ENCODE measurements at places on chromosomes 2 and 18.
A peak's percentile ranks its signal among the peaks of the same experiment; 100 is the strongest.

GRCh38 chr2:111919794-111920608 lies 21.6 kb downstream of the MERTK start:
- no peak for DNase-seq

DNA sequence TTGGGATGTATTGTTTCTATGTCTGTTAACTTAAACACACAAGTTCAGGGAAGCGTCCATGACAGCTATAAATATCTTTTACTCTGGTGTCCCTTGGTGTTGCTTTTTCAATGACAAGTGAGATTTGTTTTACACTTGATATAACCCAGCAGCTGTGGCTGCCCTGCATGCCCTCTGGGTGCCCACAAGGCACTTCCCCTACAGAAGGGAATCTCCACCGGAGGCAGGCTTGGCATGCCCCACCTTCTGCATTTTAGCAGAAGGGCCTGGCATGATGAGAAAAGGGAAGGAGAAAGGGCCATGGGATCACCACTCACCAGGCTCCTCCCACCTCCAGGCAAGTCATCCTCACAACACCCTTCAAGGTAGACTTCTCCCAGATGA lies 68.7 kb downstream of the TMEM247 start:
- no peak for DNase-seq

DNA sequence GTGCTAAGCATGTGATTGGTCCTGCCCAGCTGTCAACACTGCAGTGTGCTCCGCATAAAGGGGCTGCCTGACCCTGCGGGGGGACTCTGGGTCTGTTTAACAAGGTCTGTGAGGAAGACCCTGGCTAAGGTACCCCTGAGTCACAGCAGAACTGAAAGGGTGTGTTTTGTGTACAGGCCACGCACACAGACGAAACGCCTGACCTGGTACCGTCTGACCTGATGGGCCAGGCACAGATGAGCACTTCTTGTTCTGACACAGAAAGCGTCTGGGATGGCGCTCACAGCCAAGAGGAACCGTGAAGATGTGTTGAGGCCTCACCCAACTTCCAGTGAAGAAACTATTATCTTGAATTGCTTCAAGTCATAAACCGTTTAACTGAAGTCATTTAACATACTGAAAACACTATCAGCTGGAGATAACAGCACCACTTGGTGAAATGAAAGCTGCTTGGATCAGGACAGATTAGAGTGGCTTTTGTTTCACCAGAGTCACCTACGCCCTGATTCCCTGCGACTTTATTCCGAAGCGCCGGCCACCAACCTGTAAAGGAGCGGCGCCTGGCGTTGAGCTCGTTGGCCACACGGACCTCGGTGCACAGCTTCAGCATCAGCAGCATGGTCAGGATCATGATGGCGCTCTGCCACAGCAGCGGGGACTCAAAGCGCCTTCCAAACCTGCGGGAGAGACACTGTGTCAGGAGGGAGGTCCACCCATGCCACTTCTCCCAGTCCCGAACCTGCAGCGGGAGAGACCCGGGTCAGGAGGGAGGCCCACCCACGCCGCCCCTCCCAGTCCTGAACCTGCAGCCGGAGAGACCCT lies 8.5 kb downstream of the SLC66A2 start:
- no peak for DNase-seq

- no peak for DNase-seq
These were observed 43.5 kb upstream of the MSH2 start for GRCh38 chr2:47359375-47359868.

DNA sequence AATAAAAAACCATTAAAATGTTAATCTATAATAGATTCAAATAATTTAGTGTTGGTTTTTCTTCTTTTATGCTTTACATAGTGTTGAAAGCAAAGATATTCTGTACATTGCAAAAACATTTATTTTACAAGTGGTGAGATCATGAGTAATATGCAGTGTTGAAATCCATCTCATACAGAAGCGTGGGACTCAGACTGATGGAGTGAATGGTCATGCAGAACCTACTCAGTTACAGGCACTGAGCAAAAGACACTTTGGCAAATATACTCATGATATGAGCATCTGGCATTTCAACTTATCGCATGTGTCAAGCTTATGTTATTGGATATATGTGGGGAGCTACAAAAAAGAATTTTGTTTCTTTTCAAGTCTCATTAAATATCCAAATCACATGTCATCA lies 620.2 kb upstream of the NETO1 start:
- no peak for DNase-seq

DNA sequence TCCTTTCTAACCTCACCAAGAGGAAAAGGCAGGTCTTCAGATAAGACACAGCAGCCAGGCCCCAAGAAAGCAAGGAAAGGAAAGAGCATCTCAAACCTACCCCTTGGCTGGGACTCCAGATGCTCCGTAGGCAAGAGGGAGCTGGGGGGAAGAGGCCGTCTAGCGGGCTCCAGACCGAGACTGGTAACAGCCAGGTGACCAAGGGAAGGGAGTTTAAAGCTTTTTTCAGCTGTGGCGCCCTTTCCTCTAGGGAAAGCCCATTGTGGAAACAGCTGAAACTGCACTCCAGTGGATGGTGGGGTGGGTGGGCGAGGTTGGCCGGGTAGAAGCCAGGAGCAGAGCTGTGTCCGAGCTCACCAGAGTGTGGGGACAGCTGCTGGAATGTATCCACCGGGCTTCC lies 180.4 kb downstream of the KLHL29 start:
- DNase-seq = no peak

GRCh38 chr18:46470714-46471113 lies 186.3 kb downstream of the LOXHD1 start:
- DNase-seq = no peak

DNA sequence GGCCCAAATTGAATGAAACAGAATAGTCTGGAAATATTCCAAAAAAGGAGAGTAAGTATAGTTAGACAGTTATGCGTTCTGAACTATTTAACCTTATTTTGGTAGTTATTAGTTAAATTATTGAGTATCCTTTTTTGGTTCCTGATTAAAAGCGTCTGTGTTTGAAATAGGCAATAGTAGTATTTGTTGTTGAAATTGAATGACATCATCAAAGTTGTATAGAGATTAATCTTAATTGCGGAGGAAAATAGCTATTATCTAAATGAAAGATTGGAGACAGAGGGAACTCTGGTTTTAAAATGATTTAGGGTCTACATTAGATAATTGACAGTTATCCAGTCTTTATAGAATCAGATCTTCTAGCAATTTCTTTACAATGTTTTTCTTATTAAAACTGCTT lies 115.8 kb downstream of the BIRC6 start:
- DNase-seq = no peak

DNA sequence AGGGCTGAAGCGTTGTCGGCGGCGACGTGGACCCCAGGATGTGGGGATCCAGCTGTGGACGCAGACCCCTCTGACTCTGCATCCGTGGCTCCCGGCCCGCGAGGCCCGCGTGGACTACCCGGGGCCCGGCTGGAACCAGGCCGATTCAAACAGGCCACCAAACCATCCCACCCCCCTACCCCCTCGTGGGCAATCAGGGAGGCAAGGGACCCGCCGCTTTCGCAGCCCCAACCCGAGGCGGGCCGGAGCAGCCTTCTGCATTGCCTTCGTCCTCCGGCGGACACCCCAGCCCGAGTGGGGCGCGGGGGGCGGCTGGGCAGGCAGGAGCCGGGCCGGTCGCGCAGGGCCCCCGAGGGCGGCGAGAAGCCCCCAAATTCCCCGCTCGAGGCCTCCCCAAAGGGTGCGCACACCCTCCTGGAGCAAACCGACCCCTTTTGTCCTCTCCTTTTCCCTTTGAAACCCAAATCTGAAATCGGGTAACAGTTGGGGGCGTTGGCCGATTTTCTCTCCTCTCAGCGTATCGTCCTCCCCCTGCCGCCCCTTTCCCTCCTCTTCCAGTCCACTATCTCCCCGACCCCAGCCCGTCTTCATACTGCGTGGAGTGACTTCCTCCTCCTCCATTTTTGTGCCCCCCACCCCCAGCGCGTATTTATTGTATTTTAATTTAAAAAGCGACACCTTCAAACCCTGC lies 7.4 kb downstream of the SP9 start:
- peak; percentile 37 for DNase-seq

DNA sequence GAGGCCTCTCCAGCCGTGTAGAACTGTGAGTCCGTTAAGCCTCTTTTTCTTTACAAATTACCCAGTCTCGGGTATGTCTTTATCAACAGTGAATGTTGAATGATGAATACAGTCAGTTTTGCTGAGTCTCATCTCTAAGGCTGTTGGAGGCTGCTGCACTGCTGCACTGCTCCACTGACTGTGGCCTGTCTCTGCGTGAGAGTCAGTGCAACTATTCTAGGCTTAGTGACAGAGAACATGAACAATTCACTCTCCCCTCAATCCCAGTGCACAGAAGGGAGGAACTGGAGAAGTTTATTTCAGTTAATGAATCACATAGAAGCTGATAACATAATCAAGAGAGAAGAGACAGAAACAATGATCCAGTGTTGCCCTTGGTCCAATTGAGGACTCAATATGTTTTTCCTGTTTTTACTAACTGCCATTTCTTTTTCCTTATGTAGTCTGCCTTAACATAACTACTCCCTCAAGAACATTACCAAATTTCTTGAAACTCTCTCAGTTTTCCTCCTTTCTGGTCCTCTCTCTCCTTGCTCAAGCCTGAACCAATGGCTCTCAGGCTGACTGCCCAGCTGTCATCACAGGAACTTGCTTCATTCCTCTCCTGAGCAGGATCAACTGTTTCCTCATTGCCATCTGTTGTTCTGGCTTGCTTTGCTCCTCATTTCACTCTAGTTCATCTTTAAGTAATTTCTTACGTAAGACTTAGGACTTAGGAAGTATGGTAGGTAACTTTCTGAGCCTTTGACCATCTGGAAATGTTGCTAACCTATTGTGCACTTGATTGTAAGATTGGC lies 483.2 kb downstream of the METTL4 start:
- no peak for DNase-seq

DNA sequence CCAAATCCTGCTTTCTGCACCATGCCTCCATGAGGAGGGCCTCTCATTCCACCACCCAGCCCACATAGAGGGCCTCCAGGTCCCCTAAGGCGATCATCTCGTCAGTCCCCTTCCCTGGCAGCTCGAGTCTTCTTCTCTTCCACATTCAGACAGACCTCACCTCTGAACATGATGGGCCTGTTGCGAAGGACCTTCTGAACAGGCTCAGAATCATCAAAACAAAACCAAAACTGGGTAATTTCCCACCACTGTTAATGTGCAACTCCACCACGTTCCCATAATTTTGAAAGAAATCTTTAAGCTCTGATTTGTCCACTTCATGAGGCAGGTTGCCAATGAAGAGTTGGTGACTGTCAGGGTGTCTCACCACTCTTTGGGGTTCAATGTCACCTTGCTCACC lies 20.4 kb downstream of the ZRANB3 start:
- DNase-seq = no peak

DNA sequence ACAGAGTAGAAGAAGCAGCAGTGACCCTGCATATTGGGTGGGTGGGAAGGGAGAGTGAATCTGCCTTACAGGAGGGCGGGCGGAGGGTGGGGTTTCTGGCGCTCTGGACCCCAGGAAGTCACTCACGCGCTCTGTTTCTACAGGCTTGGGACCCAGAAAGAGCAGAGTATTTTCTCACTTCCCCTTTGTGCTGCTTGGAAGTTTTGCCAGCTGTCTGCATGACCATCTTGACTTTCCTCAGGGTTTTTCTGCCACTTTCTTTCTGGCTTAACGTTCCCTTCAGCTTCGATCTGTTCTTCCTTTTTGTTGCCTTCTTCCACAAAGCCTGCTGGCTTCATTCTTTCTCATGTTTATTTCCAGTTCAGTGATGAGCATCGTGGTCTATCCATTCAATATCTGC lies 383.1 kb downstream of the GALR1 start:
- no peak for DNase-seq

DNA sequence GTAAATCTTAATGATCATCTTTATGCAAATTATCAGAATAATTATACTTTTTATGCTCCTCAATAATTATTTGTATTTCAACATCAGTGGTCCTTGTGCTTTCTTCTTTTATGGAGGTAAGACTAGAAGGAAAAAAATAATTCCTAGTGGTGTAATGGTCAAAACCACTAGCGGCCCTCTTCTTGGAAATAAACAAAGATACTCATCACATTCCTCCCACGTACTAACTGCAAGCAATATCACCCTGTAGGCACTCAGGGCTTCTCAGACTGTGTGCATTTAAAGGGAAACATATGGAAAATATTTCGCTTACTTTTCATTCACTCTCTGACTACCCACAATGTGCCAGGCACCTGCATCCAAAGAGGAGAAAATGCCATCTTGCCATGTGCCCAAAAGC lies 263.7 kb downstream of the DOK6 start:
- no peak for DNase-seq

GRCh38 chr2:143758629-143759330 lies 629.6 kb downstream of the ARHGAP15 start:
- no peak for DNase-seq

DNA sequence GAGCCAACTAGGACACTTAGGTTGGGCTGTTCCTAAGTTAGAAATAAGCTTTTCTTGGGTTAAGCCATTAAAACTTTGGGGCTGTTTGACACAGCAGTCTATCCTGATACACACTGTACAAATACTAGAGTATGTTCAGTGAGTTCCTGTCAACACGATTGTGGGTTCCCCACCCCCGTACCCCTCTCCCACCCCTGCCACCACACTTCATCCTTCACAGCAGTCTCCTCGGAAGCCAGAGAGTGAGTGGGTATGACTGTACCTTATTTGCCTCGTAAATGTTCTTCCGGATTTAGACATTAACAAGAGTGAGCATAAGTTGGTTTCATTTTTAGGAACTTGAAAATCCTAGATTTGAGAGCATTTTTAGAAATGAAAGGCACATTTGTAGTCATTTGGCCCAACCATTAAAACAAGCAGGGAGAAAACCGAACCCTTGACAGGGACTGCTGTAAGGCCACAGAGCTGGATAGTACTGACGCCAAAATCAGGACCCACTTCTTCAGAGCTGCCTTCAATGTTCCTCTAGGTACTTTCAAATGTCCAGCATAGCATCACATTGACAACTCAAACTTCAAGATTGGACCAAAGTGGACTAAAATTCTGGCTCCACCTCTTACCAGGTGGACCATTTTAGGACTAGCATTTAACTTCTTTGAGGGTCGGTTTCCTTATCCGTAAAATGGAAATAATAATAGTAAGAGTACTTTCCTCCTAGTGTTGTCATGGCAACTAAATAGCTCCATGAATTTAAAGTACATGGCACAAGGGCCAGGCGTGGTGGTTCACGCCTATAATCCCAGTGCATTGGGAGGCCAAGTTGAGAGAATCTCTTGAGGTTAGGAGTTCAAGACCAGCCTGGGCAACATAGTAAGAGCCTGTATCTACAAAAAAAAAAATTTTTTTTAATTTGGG lies 166.3 kb upstream of the SERTAD2 start:
- DNase-seq = peak; percentile 55
